ENCODE measurements at places on chromosomes 2 and 18.

DNA sequence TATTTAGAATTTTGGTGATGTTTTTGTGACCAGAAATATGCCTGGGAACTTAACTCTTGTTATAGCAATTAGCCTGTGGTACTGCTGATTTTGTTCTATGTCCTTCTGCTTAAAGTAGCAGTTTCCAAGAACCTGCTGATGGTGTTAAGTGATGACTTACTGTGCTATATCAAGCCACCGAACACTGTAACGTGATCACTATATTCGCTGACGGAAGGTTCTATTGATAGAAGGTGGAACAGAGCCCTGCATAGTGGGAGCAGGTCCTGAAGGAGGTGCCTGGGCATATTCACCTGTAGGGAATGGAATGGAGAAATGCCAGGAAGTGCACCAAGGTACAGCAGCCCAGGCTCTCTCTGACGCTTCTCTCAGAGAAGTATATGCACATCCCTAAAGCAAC lies 76.8 kb downstream of the UXS1 start:
- DNase-seq, result no peak

- DNase-seq, result peak; percentile 55
Measured at GRCh38 chr2:175734686-175735085, 267.4 kb downstream of the LNPK start.

GRCh38 chr2:165191096-165191728 lies 12.6 kb downstream of the SCN3A start:
- DNase-seq, result no peak

DNA sequence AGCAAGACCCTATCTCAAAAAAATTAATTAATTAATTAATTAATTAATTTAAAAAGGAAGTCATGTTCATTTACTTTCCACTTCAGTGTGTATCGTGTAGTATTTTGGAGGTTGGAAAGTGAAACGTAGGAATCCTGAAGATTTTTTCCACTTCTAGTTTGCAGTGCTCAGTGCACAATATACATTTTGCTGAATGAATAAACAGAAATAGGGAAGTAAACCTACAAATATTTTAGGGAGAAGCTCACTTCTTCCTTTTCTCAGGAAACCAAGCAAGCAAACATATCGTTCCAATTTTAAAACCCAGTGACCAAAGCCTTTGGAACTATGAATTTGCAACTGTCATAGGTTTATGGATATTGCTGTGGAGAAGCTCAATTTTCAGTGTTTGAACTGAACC lies 27.8 kb downstream of the SLC14A1 start:
- no peak for DNase-seq

- DNase-seq, result no peak
Measured at GRCh38 chr2:178419123-178419522, 31.9 kb downstream of the PRKRA start.

- no peak for DNase-seq
Measured at GRCh38 chr2:169491378-169491777, 12.1 kb downstream of the BBS5 start.

- no peak for DNase-seq
Measured at GRCh38 chr2:39689876-39690275, 24.2 kb downstream of the TMEM178A start.

DNA sequence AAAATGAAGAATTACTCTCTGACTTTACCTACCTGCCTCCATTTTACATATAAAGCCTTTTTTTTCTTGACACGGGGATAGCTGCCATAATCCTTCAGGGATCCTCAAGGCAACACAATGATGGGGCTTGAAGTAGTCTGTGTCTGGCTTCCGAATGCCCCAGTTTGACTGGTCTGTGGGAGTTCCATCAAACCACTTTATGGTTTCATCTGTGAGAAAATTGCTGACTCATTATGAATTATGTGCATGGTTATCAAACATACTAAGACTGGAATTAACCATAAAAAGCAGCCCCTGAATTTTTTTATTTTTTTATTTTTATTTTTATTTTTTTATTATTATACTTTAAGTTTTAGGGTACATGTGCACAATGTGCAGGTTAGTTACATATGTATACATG lies 117.5 kb downstream of the PLA2R1 start:
- DNase-seq, result no peak

DNA sequence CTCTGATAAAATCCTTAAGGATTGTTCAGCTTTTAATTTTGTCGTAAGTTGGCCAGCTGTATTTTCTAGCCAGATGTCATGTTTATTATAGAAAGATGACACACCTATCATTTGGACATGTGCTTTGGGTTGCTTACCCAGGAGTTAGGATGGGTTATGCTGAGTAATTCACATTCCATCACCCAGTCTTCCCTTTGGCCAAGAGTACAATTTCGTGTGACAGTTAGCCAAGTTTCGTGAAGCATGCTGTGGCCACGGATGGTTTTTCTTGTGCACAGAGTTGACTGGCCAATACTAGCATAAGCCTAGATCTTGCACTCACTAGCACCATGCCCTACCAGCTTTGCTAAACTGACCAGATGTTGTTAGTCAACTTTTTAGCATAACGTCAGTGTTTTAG lies 5.8 kb downstream of the MAPRE3 start:
- no peak for DNase-seq

- DNase-seq, result no peak
Measured at GRCh38 chr2:149388120-149388816, 57.9 kb downstream of the LYPD6 start.

DNA sequence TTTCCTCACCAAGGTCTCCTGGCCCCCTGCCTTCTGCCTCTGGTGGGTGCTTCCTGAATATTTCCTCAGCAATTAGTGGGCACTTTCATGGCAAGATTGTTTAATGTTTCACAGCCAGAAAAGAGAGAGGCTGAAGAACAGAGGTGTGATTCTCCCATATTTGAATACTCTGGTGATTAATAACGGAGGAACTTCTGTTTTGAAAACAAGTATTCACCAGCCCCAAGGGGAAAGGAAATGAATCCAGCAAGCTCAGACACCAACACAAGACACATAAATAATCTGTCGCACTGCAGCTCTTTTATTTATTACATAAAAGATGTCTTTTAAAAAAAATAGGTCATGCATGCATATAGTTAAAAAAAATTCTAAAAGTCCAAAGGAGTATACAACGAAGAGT lies 57.7 kb downstream of the MRPL35 start:
- DNase-seq, result no peak

DNA sequence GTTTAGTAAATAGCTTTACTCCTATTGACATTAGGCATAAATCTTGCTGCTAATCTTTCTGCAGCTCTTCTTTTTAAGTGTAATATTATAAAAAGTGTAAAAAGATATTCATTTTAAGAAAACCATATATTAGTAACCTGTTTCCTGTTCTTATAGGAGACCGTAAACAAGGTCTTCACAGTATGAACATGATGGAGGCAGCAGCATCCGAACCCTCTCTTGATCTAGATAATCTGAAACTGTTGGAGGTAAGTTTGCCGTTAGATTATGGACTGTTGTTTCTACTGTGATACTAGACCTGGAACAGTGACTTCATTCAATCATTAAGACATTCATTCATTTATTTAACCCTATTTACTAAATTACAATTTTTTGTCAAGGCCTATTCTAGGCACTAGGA lies 120.0 kb upstream of the FAM117B start:
- no peak for DNase-seq

GRCh38 chr2:134796373-134796772 lies 42.0 kb upstream of the ACMSD start:
- no peak for DNase-seq

DNA sequence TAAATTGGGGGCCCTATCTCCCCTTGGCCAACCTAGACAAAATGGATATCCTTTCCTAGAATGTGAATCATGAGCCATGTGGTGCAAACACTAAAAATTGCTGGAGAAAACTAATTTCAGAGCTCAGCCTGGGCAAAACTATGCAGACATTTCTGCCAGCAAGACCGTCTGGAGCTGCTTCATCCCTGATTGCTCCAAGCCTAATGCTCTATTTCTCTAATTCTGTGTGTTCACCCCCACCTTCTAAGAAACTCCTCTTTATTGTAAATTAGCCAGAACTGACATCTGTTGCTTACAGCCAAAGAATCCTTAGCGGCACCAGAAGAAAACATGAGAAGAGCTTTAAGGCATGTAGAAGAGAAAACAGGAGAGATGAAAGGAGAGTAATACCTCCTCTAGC lies 337.7 kb upstream of the CHAC2 start:
- no peak for DNase-seq

DNA sequence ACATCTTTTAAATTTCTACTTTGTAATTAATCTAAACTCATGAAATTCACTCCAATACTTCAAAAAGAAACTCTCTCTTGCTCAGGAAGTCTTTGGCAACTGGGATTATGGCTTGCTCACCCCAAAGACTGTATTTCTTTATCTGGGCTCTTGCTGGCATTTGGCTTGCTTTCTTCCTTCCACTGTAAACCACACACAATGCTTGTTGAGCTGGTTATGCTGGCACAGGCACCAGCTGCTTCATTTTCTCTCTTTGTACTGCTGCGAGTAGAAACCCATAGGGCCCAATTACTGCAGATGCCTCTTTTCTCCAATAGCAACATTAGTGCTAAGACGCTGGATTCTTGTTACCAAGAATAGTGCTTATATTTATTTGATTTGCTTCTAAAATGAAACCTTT lies 51.4 kb downstream of the SLC38A11 start:
- DNase-seq, result peak; percentile 34

- no peak for DNase-seq
Measured at GRCh38 chr2:220276741-220277444, 649.5 kb downstream of the SLC4A3 start.

DNA sequence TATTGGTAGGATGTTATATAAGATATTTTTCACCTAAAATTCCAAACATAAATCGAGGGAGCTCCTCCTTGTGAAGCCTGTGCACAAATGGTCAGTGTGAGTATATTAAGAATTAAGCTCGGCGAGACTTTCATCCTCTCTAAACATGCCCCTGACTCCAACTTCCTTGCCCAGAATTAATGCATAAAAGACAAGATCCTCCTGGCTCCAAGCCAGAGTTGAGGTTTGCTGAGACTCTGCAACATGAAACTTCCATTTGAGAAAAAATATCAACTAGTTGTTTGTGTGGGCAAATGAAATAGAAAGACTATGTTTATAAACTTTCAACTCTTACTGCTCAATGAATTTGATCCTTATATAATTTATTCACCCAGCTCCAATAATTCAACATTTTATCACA lies 68.1 kb downstream of the CCDC178 start:
- DNase-seq, result no peak

DNA sequence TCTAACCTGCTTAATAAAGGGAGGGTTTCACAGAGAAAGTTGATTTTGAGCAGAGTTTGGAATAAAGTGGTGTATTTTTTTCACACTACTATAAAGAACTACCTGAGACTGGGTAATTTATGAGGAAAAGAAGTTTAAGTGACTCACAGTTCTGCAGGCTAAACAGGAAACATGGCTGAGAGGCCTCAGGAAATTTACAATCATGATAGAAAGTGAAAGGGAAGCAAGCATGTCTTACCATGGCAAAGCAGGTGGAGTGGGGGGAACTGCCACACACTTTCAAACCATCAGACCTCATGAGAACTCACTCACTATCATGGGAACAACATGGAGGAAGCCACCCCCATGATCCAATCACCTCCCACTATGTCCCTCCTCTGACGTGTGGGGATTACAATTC lies 546.7 kb downstream of the EPHA4 start:
- DNase-seq, result no peak

GRCh38 chr2:8803658-8804379 lies 33.6 kb downstream of the KIDINS220 start:
- no peak for DNase-seq

- DNase-seq, result no peak
Measured at GRCh38 chr2:69645031-69645431, 1.5 kb upstream of the AAK1 start.

GRCh38 chr18:24270937-24271380 lies 126.7 kb downstream of the OSBPL1A start:
- DNase-seq, result no peak

DNA sequence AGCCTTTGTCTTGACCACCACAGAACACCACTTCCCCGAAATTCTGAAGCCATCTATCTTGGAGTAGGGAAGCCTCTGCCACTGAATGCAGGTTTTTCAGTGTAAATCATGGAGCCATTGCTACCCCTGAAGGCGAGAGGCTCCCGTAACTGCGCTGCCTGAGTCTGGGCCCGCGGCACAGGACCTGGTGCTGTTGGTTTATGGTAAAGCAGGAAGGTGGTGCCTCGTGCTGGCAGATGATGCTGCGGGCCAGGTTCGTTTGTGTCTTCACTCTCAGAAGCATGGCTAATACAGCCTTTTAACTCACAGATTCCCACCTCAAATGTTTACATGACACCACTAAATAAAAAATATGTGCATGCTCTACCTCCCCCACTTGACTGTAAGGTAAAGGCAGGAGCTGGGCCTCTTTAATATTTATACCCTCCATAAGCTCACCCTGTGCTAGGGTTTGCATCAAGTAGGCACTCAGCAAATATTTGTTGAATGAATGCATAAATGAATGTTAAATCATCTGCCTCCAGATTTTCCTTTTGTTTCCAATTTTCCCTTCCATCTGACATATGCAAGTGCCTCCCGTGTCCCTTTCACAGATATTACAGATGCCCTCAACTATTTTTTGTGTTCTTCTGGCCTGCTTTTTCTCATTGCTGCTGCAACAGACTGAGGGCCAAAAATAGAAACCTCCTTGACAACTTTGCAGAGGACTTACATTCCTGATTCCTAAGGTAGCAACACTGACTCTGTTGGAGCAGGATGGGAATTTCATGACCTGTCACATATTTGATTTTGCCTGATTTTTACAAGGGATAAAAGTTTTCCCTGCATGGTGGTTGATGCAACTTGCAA lies 83.5 kb upstream of the CPO start:
- no peak for DNase-seq

DNA sequence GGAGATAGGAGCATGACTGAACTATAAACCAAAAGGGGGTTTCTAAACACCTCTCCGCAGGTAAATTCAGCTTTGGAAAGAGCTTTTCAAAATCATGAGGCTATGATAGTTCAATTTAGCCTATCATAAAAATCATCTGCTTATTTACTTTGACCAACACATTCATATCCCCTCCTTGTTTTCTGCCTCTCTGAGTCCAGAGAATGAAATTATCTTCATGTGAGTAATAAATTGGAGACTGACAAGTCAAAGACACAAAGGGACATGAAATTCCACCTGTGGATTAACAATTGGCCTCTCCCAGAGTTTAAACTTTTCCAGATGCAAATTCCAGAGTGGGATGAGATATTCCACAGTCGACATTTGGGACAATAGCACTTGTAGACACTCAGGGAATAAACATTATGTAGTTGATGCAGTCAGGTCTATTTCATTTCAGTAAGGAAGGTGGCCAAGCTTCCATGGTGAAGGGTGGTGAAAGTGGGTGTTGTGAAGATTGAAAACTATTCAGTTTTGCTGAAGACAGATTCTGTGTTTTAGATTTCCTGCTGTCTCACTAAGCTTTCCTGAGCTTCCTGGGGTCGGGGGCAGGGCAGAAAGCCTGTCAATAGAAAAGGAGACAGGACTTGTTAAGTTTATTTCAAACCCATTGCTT lies 84.7 kb downstream of the CDC42EP3 start:
- DNase-seq, result no peak

- DNase-seq, result peak; percentile 49
Measured at GRCh38 chr2:119289093-119289492, 65.5 kb downstream of the STEAP3 start.

DNA sequence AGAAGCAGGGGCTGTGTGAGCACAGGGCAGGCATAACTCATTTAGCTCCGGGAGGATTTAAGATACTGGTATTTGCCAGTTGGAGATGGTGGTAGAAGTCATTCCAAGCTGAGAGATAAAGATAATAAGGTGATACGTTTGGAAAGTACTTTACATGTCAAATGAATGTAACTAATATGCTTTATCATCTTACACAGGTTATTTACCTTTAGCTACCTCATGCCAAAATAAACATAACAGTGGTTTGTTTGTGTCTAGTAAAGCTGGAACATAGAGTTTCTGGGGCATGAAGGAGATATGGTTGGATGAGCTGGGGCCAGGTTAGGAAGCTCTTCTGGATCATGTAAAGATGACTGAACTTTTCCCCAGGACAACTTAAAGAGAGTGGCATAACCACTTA lies 126.9 kb upstream of the PIK3C3 start:
- DNase-seq, result no peak

Data from NCI-H524 treated with DMSO at 0.1 percent for 48 hours (cell line).